ENCODE measurements at places on chromosomes 12 and 14.

DNA sequence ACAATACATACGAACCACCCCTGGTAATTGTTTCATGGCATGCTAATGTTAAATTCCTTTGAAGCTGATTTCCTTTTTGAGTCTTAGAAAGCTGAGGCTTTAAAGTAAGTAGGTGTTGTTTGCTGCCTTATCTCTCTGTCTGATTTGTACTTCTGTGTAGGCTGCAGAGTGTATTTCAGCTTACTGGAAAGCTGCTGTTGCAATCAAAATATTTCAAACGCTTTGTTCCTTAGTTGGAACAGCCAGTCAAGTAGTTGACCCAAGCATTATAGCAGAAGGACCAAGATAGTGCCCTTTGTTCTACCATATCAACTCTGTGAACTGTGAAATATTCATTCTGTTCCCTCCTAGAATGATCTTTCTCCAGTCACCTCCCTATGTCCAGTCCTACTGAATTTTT is 3.1 kb downstream of the PKP2 start:
- no peak for DNase-seq

DNA sequence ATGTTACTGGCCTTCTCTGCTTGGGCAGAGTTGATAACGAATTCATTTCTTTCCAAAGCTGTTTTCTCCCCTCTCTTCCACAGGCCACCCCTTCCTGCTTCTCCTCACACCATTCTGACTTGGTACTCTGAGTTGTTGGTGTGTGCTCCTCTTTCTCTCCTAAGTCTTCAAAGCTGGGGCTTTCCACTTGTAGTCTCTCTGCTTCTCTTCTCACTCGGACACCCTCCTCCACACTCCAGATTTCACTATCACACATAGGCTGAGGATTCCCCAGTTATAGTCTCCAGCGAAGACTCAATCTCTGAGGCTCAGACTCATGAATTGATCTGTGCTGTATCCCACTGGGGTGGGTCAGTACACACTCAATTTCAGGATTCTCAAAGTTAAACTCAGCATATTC is 201.0 kb downstream of the SSPN start:
- DNase-seq, result no peak

DNA sequence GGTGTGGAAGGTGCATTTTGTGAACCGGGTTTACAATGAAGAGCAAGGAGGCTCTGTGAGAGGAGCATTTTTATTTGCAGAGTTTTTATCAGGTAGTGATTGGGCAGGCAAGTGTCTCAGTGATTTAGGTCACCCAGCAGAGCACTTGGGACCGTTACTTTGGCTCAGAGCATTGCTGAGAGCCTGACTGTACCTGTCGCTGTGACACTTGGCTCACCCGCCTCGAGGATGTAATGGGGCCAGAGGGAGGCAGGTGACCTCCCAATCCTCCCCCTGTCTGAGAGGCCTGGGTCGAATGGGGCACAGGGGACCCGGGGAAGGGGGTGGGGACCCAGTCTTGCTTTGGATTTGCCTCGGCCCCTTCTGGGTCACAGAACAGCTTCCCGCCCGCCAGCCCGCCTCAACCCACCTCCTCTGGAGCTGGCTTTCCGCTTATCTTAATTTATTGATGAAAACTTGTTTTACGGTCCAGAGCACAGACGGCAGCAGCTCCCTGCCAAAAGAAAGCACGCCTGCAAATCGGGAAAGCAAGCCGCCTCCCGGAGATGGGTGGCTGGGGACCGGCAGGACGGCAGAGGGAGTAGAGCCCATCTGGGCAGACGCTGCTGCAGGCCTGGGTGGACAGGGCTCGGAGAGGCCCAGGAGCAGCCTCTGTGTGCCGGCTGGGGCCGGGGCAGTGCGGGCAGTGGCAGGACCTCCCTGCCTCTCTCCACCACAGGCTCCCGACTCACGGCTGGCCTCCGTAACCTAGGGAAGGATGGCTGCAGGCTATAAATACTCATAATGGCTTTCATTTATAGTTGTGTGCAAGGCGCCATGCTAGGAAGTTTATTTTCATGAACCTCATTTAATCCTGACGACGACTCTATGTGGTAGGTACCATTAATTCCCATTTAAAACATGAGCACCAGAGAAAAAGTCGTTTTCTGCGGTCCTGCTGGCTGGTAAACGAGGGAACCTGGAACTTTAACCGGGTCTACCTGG is 187.1 kb downstream of the TSPAN9 start:
- DNase-seq, result no peak

DNA sequence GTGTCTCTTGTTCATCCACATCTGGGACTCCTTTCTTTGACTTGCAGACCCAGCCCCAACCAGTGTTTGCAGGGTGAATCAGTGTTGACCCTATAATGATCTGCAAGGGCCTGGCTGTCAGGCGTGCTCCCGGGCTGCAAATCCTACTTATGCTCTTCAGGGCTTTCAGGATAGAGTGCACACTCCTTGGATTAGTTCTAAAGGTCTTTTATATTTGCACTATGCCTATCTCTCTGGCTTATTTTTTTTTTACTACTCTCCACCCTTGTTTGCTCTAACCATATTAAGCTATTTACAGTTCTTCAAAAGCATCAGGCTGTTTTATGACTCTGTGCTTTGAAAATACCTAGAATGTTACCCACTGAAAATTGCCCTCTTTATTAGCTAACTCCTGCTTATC is 4.3 kb upstream of the PRICKLE1 start:
- DNase-seq, result no peak

GRCh38 chr14:91089958-91090535 is 23.8 kb upstream of the DGLUCY start:
- no peak for DNase-seq

DNA sequence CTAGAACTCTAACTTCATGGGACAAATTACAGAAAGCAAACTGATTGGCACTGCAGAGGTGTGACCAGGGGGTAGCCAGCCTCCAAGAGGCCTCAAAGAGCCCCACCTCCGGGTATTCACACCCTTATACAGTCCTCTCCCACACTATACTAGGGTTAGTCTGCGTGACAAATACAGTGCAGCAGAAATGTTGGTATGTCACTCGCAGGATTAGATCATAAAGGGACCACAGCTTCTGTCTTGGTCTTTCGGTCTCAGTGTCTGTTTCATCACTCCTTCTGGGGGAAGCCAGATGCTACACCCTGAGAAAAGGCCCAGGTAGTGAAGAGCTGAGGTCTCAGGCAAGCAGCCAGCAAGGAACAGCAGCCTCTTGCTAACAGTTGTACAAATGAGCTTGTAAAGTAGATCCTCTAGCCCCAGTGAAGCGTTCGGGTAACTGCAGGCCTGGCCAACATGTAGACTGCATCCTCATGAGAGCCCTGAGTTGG is 68.9 kb upstream of the SAV1 start:
- DNase-seq, result peak; percentile 20

DNA sequence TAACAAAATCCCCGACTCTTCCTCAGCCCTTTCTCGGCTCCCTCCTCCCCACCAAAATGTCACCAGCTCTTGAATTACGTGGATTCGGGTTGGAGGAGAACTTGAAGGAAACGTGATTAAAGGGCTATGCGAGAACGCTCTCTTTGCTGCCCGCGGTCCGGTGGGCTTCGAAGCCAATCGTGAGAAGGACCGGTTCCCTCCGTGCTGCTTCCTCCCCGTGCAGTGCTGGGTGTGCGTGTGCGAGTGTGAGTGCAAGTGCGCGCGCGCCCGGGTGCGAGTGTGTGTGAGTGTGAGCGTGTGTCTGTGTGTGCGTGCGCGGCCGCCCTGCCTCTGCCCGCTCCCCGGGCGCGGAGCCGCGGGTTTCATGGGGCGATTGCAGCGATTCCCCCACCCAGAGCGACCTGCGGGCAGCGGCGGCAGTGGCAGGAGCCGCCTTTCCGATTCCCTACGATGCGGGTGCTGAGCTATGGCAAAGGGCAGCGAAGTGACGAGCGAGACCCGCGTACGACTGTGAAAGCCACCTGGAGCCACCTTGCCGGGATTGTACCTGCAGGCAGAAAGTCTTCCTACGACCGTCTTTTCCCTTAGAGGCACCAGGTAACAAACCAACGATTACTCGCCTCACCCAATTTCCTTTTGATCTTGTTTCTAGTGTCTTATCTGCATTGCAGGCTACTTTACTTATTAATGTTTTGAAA is 1.4 kb downstream of the LRFN5 start:
- DNase-seq, result no peak

DNA sequence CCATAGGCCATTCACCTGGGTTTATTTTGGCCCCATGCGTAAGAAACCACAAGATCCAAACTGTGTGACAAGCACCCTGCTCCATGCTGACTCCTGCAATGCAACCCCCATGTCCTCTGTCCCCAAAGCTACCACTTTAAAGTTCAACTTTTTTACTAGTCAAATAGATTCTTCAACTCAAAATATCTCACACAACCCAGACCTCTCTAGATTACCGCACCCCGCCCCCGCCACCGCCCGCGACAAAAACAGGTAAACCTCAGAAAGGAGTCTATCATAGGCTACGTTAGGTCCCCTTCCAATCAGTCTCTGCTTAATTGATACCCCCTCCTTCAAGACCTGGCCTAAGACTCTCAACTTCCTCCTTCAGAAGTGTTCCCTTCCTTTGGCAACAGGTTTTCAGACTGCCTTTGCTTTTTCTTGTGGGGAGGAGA is 2.2 kb downstream of the ZFP36L1 start:
- no peak for DNase-seq
